ENCODE measurements at places on chromosomes 2 and 18.

DNA sequence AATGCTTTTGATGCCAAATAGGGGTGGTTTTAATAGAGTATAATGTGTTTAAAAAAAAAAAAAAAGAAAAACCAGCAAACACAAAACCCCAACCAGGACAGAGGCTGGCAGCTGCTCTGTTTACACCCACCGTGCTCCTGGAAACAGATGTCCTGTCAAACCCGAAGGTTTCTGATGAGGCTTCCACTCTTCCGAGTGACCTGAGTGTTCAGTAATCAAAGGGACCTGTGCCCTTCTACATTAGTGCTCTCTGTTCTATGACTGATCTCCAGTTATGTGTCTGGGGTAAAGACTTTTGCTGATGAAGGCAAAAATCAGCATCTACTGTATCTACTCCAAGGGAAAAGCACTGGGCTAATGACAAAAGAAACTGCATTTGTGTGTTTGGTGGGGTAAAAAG lies 3.5 kb upstream of the KLHL29 start:
- DNase-seq = no peak

DNA sequence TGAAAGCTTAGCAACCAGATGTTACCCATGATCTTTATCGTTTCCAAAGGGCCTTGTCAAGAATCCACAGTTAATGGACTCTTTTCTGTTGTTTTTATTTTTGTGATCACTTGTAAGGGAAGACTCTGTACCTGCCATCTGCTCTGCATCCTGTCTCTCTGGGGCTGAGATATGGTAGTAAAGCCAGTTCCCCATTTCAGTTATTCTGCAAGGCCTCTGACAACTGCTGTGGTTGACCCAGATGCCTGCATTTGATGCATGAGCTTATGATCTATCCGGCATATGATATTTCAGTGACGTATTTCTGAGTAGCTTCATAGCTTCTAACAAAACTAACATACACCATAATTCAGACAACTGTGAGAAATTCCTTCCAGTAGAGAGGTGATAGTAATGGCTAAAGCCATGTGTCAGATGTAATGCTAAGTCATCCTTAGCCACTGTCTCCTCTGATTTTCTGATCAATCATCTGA lies 105.1 kb downstream of the TPO start:
- no peak for DNase-seq

GRCh38 chr2:37771600-37772088 lies 100.2 kb upstream of the CDC42EP3 start:
- no peak for DNase-seq

- no peak for DNase-seq
Observed at GRCh38 chr2:30777661-30778505, 29.4 kb downstream of the CAPN13 start.

DNA sequence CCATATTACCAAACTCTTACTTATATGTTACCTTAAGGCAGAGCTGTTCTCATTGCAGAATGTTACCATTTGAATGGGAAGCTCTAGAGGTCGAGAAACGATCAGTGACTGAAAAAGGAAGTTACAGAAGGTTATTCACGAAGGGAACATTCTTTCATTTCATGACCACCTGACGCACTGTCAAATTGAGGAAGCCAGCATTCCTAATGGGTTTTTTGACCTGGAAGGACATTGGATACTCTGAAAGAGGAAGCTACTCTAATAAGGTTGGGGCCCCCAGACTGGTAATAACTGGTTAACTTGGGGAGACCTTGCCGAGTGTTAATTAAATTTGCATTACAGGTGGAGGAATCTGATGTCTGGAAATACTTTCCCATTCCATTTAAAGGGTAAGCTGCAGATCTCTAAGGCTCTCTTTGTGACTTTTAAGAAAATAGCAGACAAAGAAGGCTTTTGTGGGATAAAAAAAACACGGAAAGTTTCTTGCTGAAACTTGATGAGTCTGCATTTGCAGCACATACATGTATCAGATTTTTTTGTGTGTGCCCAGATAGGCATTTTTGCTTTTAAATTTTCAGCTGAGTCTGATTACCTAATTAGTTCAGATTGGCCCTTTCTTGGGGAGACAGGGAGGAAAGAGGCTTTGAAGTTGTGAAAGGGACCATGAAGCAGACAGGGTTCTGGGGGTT lies 137.1 kb downstream of the LTBP1 start:
- DNase-seq = no peak

DNA sequence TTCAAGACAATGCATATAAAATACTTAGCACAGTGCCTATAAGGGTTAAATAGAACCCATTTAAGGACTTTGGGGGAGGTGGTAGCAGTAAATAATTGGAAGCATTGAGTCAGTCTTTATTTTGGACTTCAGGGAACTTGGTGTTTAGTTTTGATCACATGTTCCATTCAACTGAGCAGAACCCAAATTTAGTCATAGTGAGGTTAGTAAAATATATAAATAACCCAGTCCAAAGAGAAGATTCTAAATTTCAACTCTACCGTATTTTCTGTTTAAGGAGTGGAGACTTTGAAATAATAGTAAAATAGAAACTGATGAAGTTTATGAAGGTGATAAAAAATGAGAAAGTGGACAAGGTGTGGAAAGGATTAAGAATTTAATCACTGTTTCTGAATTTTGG lies 19.7 kb downstream of the TWSG1 start:
- DNase-seq = no peak

DNA sequence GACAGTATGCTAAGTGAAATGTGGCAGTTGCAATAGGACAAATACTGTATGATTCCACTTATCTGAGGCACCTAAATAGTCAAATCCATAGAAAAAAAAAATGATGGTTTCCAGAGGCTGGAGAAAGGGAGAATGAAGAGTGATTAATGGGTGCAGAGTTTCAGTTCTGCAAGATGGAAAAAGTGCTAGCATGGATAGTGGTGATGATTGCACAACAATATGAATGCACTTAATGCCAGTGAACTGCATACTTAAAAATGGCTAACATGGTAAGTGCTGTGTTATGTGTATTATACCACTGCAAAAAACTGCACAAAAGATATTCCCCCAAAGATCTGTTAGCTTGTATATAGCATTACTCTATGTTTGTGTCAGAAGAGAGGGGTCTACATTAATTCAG lies 185.4 kb downstream of the INHBB start:
- no peak for DNase-seq

DNA sequence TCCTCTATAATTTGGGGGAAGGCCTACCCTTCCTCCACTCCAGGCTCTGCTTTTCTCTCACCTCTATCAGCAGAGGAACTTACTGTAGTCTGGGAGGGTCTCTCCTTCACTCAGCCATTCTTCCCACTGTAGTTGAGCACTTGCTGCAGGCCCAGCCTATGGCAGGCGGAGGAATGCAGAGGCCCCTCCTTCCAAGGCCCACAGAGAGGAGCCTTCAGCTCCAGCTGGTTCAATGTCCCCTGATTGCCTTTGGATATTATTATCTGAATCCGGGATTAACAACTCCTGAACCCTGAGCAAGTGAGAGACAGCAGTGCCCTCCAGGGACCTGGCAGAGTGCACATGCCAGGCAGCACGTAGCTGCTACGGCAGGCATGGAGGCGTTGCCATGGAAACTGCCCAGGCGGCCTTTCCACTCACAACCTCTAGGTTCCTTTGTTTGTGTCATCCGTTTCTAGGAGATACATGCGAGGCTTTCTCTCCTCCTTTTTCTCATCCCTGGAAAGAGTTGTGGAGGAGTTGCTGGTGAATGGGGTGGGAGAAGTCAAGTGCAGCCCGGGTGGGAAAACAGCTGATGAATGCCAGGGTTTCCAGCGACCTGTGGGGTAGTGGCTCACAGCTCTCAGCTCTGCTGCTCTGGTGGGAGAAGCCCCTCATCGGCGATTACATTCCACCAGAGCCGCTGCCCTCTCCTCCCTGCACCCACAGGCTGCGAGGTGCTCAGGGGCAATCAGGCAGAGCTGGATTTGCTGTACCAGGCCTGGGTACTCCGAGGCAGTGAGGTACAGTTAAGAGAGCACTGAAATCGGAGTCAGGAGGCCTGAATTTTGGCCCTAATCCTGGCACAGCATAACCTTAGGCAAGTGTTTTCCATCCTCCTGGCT lies 55.3 kb upstream of the HK2 start:
- DNase-seq = no peak

GRCh38 chr2:72263043-72263775 lies 115.5 kb upstream of the CYP26B1 start:
- DNase-seq = no peak

DNA sequence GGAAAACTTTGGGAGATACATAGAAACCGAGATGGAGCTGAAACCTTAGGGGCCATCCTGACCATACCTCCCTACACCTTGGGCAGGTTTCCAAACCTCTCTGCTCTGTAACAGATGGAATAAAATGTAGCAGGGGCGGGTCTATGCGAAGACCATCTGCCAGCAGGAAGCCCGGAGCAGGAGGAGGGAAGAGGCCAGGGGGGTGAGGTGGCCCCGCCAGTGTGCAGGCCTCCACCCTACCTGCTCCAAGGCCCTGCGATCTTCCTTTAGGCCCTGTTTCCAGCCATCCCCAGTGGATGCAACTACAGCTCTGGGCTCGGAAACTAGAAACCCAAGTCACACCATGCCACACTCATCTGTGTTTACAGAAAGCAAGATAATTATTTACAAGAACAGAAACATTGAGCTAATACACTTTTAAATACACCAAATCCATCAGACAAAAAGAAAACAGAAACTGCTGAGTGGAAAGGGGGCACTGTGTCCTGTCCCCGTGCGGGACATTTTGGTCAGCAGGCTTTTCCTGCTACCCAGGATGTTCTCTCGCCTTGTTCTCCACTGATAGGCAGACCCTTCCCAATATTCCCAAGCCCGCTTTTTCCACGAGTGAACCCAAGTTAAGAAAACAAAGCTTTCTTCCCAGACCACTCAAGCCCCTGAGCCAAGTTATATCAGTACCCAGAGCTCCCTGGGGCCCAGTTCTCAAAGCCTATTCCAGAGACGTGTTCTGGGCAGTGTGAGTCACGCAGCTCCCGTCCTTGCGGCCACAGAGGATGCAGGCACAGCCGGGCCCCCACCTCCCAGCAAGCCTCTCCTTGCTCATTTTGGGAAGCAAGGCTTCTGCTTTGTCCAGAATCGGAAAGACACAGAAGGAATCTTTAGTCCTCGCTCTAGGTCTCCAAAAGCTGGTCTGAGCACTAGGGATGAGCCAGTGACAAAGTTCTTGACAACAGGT lies 17.3 kb downstream of the CIB4 start:
- DNase-seq = no peak

DNA sequence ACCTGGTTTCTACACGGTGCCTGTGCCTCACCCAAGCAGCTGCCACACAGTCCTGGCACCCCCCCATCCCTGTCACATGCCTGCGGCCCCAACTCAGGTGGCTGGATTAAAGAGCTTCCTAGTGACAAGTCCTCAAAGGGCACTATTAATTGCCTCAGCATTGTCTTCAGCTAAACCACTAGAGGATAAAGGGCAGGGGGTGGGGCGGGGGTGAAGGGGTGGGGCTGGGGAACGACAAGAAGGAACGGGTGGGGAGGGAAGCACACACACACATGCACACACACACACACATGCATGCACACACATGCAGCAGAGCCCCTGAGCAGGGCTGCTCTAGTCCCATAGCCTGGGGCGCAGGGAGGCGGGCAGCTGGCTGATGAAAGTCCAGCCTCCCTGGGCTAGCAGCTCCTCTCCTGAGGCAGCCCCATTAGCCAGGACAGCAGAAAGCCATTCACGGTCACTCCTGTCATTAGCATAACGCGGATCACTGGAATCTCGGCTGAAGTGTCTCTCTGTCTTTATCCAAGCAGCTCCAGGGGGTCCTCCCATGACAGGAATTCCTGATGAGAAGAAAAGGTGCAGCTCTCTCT lies 7.4 kb upstream of the TEX261 start:
- no peak for DNase-seq

- no peak for DNase-seq
Observed at GRCh38 chr2:191864628-191865374, 17.9 kb upstream of the CAVIN2 start.

GRCh38 chr2:140711867-140712266 lies 1418.9 kb downstream of the LRP1B start:
- DNase-seq = no peak

DNA sequence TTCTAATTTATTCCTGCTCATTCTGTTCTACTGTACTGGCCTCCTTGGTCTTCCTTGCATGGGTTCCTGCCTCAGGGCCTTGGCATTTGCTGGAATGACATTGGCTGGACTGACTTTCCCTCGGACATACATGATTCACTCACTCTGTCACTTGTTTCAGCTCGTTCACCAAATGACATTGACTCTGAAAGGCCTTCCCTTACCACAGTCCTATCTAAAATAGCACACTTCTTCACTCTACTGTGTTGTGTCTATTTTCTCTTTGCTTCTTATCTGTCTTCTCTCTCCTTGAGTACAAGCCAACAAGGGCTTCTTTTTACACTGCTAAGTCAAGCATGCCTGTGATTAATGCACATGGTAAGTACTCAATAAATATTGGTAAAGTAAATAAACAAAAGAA lies 65.6 kb downstream of the SCG2 start:
- no peak for DNase-seq

- no peak for DNase-seq
Observed at GRCh38 chr2:198968545-198968944, 489.2 kb downstream of the SATB2 start.

- DNase-seq = no peak
Observed at GRCh38 chr2:224532931-224533330, 52.2 kb downstream of the CUL3 start.

- no peak for DNase-seq
Observed at GRCh38 chr2:180056367-180057118, 49.4 kb upstream of the CWC22 start.

GRCh38 chr2:236592821-236593220 lies 23.2 kb downstream of the ACKR3 start:
- no peak for DNase-seq

GRCh38 chr2:177332026-177332991 lies 60.3 kb upstream of the AGPS start:
- peak; percentile 36 for DNase-seq

GRCh38 chr2:190121971-190122370 lies 59.4 kb upstream of the MSTN start:
- no peak for DNase-seq

- no peak for DNase-seq
Observed at GRCh38 chr2:109422071-109422757, 191.6 kb downstream of the SEPTIN10 start.

DNA sequence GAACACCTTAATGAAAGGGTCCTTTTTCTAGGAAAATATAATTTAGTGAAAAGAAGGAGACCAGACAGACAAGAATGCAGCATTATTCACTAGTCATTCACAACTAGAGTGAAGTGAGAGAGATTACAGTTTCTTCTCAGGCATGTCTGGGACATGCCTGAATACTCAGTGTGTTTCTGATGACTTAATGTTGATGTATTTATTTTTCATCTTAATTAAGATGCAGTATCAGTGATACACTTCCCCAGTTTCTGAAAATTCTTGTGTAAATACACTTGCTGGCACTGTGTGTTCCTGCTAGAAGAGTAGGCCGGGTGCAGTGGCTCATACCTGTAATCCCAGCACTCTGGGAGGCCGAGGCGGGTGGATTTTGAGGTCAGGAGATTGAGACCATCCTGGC lies 143.6 kb downstream of the MYO3B start:
- DNase-seq = no peak

DNA sequence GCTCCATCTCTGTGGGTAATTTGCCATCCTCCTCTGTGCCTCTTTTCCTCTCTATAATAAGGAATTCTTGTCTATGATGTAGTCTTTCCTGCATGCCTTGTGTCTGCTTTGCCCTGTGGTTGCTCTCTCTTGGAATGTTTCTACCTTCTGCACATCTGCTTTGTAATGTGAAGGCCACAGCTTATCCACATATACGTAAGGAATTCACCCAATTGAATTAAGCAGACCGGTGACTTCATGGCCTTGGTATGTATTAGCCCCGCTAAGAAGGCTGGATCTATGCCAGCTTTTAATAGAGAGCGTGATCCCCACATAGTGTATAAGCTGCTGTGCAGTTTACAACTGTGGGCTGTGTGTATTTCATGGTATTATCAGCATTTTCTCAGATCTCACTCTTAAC lies 274.7 kb downstream of the RNF144A start:
- no peak for DNase-seq

GRCh38 chr2:46471-47345 lies at the start of gene FAM110C:
Gene FAM110C (minus strand): TSS chr2:46505. CDS start chr2:46385, 120 bp downstream.
- DNase-seq = peak; percentile 26
